Stimulated activated CD4-positive, alpha-beta T cell treated with anti-CD3 and anti-CD28 coated beads, Interleukin-1b, Interleukin-23, amount 100 ng/mL, for 4 hours (primary cell): ENCODE measurements at places on chromosomes 4 and X.

DNA sequence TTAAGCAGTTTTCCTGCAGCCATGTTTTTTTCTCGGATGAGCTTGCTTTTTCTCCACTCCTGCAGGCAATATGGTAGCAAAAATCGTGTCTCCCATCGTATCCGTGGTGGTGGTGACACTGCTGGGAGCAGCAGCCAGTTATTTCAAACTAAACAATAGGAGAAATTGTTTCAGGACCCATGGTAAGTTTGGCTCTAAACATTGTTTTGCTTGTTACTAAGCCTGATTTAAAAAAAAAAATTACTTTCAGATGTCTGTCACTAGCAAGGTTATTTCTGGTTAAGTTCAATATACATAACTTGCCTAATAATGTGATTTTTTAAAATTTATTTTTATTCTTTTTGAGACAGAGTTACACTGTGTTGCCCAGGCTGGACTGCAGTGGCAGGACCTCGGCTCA, 17.5 kb upstream of the GYG2 start:
- no peak for DNase-seq

DNA sequence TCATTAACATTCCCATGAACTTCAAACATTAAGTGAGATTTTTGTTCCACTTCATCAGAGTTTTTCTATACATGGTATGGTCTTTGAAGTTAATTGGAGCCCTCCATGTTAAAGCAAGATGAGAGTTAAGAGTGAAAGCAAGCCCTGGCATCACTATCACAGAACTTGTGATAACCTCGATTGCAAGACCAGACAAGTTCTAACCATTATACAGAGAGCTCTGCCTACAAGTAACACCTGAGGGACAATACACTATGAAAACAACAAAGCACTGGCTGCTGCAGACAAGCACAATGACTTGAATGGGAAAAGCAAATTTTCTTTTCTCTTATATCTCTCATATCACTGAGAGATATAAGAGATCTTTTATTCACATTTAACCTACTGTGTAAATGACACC, 126.6 kb upstream of the GYPA start:
- DNase-seq: no peak

DNA sequence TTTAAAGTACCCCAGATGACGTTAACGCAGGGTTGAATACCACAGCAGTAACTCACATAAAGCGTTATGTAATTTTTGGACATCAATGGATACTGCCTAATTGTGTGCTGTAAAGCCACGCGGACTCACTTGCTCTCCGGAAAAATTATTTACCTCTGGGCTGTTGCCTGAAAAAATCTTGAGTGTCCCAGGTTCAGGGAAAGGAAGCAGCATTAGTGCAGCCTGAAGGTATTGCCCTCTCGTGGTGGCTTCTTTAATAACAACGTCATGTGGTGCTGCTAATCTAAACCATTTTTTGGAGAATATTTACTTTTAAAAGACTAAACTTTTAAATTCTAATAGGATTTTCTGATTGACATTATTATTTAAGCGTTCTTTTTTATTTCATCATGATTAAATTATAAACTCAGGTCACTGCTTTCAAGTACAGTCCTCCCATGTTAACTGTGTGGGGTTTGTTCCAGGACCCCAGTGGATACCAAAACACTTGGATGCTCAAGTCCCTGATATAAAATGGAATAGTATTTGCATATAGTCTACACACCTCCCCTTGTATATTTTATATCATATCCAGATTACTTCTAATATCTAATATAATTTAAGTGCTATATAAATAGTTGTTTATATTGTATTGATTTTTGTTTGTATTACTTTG, 384.8 kb downstream of the FAM133A start:
- no peak for DNase-seq

GRCh38 chr4:138398322-138398721, 156.2 kb upstream of the SLC7A11 start:
- DNase-seq: no peak

GRCh38 chr4:47271291-47271690, 192.2 kb downstream of the COMMD8 start:
- DNase-seq: no peak

DNA sequence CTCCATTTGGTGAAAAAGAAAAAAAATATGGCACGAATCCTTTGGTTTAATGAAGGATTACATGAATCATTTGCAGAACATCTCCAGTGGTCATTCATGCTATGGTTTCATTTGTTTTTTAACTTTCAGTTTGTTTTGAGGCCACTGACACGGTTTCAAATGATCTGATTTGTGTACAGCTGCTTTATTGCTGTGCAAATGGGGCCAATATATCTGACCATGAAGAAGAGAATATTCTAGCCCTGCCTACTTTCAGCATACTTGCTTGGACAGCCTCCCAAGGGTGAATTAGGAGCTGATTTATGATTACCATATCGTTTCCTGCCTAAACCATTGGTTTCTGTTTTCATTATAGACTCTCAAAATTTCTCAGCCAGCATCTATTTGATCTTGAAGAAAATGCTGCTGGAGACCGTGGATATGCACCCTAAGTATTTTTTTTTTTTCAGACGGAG, 30.7 kb downstream of the SPARCL1 start:
- no peak for DNase-seq

GRCh38 chr4:143653031-143653430, 47.4 kb downstream of the FREM3 start:
- no peak for DNase-seq

DNA sequence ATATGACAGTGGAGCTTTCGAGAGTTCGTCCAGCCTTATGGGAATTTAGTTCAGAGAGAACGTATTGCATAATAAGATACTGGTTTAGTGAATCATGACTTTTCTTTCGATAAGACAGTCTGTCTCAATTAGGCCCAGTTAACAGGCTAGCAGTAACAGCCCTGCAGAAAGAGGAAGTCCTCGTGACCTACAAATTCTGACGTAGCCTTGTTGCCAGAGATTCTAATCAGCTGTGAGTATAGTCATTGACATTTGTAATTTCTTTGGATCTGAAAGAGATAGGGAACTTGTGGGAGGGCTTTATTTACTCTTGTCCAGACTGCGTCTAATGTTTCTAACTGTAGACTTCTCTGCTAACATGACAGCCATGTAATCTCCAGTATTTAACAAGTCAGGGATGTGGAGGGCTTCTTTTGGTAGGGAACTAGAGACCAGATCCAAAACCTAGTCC, 15.8 kb downstream of the ART3 start:
- no peak for DNase-seq

DNA sequence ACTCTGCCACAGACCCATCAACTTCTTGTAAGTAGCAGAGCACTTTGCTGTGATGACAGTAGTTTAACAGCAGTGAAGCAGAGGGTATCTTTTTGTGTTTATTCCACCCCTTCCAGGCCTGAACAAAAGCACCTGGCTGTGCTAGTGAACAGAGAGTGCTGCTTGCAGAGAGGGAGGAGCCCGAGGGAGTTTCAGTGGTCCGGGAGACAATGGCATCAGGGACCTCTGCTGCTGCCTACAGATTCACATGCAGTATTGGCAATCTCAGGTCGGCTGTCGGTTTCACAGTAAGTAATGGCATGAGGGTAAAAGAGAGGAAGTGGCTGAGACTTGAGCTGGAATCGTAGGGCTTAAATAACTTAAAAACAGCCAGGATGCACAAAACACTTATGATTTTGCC, 755.8 kb downstream of the RPA4 start:
- DNase-seq: no peak

DNA sequence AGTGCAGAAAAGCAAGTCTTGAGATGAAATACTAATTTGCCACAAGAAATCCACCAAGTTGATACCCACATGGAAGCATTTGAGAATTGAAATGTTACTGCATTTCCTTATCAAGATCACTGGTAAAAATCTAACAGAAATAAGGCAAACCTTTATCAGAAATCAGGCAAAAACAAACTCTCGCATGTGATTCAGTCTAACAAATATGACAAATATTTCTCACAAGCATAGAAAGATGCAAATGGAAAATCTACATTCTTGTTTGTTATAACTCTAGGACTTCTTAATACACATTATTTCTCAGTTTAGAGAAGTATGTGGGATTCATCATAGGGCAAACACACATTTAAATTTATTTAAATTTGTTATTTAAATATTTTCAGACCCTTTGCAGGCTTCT, 52.9 kb downstream of the TXK start:
- no peak for DNase-seq

- no peak for DNase-seq
Observed at GRCh38 chrX:109840585-109840984, 107.5 kb upstream of the ACSL4 start.

GRCh38 chr4:106809076-106809475, 227.0 kb downstream of the DKK2 start:
- no peak for DNase-seq

- DNase-seq: no peak
Observed at GRCh38 chr4:121885115-121885514, 14.8 kb upstream of the BBS7 start.

DNA sequence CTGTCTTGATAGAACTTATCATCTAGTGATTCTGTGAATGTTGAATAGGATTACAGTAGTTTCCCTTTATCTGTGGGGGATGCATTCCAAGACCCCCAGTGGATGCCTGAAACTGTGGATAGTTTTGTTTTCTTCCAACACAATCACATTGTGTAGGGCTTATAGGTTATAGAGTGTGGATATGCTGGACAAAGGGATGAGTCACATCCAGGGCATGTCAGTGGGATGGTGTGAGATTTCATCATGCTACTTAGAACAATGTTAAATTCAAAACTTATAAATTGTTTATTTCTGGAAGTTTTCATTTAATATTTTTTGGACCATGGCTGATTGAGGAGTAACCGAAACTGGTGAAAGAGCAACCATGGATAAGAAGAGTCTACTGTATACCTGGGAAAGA, 432.3 kb upstream of the ATOH1 start:
- DNase-seq: no peak

DNA sequence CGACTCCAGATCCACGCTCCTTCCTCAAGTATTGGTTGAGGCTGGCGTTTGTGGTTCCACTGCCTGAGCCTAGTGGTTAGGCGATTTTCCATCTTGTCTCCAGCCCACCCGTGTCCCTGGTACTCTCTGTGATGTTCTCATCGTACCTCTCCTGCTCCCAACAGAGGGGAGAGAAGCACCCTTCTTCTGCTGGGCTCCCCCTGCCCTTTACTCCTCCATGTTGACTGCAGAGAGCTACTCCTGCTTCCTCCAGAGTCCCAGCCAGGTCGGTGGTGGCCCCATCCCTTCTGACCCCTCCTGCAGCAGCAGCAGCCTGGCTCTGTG, 164.0 kb upstream of the BCOR start:
- no peak for DNase-seq

GRCh38 chr4:173539986-173540385, 10.0 kb upstream of the HAND2 start:
- no peak for DNase-seq

- no peak for DNase-seq
Observed at GRCh38 chrX:115553171-115553570, 7.8 kb upstream of the PLS3 start.

DNA sequence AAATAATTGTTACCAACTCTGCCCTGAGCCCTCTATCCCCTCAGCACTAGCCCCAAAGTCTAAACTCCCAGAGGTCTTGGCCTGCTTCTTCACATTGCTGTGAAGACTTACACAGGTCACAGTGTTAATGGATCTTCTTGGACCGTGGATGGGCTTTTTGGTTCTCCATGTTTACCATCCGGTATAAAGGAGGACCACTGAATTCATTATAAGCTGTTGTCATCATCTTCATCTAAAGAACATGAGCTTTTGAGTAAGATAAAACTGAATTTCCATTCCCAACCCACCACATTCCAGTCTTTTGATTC, 8.5 kb downstream of the NUDT11 start:
- no peak for DNase-seq

DNA sequence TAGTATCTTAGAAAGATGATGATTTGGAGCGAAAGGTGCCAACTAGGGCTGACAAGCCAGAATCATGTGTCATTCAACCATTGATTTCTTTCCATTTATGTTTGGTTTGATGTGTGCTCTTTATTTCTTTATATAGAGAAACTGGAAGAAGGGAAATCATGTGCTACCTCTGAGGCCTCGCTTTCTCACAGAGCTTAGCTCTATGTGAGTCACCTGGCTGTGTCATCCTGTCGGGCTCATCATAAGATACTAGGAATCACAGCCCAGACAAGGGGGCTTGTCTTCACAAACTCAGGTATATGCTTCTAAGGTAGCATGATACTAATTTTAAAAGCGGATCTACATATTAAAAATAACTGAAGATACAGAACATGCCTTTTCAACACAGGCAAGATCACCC, 81.7 kb upstream of the GPM6B start:
- no peak for DNase-seq

GRCh38 chrX:119669424-119670037, 23.4 kb downstream of the SEPTIN6 start:
- DNase-seq: no peak

GRCh38 chr4:78288327-78288726, 231.2 kb downstream of the FRAS1 start:
- DNase-seq: no peak

- no peak for DNase-seq
Observed at GRCh38 chrX:131970347-131970746, 52.8 kb upstream of the STK26 start.

GRCh38 chr4:142671516-142671915, 174.6 kb downstream of the INPP4B start:
- DNase-seq: no peak

DNA sequence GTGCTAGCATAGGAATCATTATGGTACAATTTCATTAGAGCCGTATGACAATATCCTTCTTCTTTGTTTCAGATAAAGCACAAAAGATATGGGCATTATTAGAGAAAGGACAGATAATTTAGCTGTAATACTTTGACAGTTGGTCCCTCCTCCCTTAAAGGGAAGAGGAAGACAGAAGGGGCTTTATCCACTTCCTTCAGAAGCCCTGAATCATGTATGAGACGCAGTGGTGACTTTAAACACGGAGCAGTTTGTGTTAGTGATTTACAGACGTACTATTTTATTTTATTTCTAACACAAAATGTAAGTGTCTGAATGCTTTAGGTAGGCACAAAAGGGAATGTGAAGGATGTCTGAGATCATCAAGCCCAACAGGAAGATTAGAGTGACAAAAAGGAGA, 467.7 kb downstream of the IL15 start:
- DNase-seq: no peak

- DNase-seq: no peak
Observed at GRCh38 chr4:74161666-74162450, 3.9 kb downstream of the MTHFD2L start.

- no peak for DNase-seq
Observed at GRCh38 chr4:90128961-90129495, 1.8 kb downstream of the CCSER1 start.

DNA sequence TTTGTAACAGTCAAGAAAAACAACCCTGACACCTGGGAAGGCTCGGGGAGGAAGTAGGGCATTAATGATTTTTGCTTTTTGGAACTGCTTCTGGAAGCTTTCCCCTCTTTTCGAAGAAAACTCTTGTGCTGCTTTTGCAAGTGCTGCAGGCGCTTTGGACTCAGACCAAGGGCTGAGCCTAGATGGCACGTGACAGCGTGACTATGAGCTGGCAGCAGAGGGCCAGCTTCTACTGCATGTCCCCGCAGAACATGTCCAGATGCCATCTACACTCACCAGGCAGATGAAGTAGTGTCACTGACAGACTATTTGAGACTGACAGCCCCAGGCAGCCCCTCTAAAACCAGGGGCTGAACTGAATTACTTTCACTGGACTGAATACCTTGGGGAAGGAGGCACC, 6.2 kb downstream of the NR0B1 start:
- no peak for DNase-seq

- no peak for DNase-seq
Observed at GRCh38 chr4:155807021-155807420, 48.2 kb downstream of the GUCY1B1 start.
